ENCODE measurements at places on chromosomes 2 and 18.

GRCh38 chr18:79337184-79337583 lies 58.5 kb upstream of the NFATC1 start:
- no peak for DNase-seq

- no peak for DNase-seq
These were observed 3.2 kb upstream of the GPR155 start for GRCh38 chr2:174490051-174490450.

DNA sequence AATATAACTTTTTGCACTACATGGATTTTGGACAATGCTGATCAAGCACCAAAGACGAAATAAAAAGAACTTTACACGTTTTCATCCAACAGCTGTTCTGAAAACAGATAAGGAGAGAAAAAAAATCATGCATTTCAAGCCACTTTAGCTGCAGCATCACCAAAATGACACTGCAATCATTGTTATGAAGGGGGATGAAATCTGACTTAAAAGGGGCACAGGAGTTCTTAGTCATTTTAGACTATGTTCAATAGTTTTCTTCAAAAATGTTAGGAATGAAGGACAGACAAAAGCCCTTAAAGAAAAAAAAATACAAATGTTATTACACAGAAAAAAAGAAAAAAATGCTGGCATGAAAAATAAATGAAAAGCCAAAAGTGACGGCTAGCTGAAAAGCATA lies 71.2 kb downstream of the CUL3 start:
- no peak for DNase-seq

- no peak for DNase-seq
These were observed 29.2 kb upstream of the DLX2 start for GRCh38 chr2:172131713-172132555.

- no peak for DNase-seq
These were observed 258.7 kb downstream of the TTC32 start for GRCh38 chr2:19643117-19643518.

GRCh38 chr2:111654829-111655228 lies 229.2 kb downstream of the ANAPC1 start:
- no peak for DNase-seq

DNA sequence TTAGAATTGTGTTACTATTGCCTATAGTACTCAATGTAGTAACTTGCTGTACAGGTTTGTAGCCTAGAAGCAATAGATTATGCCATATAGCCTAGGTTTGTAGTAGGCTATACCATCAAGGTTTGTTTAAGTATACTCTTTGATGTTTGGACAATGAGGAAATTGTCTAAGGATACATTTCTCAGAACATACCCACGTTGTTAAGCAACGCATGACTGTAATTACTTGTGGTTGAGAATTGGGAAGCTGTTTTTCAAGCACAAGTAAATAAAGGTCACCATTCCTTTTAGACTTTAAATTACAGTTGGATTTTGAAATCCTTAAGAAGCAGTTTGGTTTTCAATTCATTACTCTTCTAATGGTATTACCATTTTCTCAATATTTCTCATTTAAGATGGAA lies 89.8 kb upstream of the KCNH7 start:
- no peak for DNase-seq

GRCh38 chr2:45283764-45284620 lies 274.7 kb upstream of the SIX2 start:
- no peak for DNase-seq

DNA sequence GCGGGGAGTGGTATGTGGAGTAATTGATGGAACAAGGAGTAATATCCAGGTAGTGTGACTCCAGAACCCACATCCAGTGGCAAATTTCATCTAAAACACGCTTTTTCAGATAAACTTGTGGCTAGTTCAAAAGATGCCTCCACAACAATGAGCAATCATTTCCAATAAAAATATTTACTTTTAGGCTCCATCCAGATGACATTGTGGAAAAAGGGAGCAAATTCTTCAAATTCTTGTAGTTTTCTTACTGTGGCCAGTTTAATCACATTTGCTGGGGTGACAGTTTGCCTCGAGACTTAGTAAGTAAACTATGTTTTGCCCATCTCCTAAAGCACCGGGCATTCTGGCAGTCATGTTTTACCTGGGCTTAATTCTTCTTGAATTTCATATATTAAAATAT lies 243.6 kb downstream of the IRS1 start:
- no peak for DNase-seq

DNA sequence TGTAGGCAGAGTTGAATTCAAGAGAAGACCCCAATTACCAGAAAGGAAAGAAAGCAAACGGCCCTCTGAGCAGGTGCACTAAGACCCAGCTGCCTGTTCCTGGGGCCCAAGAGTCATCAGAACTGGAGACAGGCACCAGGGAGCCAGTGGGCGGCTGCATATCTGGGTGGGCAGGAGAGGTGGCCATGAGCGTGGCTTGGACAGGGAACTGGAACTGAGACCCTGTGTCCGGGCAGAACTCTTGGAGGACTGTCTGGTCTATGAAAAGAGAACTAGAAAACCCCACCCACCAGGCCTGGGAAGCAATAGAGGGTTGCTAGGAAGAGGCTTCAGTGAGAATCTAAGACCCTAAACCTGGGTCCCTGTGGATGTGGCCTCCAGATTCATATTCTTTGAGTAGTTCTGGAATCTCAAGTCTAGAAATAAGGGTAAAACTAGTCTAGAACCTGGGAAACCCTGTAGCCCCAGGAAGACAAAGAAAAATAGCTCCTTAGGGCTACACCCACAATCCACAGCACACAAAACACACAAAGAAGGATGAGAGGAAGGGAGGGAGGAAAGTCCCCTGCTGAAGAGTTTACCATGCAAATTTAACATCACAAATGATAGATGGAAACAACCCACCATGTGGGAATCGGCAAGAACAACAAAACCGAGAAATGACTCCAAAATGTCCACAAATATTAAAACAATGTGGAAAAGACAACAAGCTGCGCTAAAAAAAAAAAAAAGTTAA lies 147.0 kb downstream of the HDAC4 start:
- no peak for DNase-seq

- DNase-seq: no peak
These were observed 352.6 kb downstream of the TNS1 start for GRCh38 chr2:217650229-217650628.

GRCh38 chr2:18244845-18245244 lies 315.6 kb downstream of the RDH14 start:
- no peak for DNase-seq
